Body of pancreas (tissue), 4 donors: ENCODE measurements at places on chromosomes 1 and 21.
A peak's percentile ranks its signal among the peaks of the same experiment; 100 is the strongest.

- DNase-seq = no peak
Measured at GRCh38 chr1:170221031-170221430, 75.3 kb downstream of the NTMT2 start.

- DNase-seq = no peak
Measured at GRCh38 chr1:157142765-157143423, 4.7 kb upstream of the ETV3 start.

DNA sequence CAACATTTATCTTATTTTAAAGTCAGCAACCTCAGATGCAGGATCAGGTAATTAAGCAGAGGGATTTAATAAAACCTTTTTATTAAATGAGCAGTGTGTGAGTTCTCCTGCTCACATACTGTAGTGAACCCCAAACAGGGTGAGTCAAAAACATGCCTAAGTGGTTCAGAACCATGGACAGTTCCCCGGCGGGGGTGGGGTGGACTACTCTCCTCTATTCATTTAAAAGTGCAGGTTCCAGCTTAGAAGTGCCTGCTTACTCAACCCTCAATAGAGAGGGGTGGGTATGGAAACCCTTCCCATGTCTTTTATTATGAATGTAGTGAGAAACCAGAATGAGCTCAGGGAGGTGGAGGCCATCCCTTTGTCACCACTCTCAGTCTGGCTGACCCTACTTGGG lies 397.9 kb downstream of the HHAT start:
- no peak for DNase-seq

DNA sequence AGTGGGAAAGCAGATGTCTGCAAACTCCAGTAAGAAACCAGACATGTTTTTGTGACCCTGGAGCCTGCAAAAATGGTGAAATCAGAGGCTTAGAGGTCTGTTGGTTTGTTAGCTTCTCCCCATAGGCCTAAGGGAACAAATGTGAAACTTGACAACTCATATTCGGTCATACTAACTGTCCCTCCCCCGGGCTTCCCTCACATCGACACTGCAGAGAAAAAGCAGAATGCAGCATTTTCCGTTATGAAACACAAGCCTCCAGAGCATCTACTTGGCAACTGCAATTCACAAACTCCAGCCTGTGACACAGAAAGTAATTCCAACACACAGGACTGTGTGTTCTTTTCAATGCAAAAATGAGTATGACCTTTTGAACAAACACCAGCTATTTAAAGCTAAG lies 3.7 kb downstream of the KCNA2 start:
- DNase-seq = peak; percentile 45

- DNase-seq = no peak
Measured at GRCh38 chr1:243267914-243268653, 12.2 kb downstream of the SDCCAG8 start.

DNA sequence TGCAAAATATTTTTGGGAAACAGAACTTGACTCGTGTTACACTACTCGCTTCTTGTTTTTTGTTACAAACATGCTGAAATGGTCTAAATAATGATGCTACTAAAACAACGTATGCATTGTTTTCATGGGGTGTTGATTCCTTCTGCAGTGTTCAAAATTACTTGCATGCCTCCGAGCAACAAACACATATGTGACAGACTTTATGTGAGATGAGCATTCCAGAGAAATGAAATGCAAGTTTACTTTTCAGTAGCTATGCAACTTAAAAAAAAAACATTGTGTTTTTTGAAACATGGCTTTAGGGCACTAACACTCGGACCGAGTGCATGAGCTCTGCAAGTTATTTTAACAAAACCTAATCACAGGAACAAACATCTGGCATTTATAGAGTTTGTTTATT lies 84.8 kb downstream of the CAMTA1 start:
- no peak for DNase-seq

DNA sequence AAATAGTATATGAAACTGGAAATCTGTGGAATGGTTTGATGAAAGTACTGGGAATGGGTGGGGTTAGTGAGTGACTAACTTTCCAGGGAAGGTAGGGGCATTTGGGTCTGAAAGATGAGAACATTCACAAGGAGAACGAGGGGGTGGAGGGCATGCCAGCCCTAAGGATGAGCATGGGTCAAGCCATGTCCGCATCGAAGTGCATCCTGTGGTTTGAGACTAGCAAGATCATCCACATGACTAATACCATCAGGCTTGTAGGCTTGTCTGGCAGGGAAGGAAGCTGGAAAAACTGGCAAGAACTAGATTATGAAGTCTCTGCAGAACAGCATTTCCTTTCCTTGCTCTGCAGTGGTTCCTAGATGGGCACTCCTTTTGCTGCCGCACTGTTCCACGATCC lies 70.4 kb upstream of the UBE2U start:
- no peak for DNase-seq

GRCh38 chr1:167671727-167672511 lies 41.9 kb downstream of the RCSD1 start:
- no peak for DNase-seq

DNA sequence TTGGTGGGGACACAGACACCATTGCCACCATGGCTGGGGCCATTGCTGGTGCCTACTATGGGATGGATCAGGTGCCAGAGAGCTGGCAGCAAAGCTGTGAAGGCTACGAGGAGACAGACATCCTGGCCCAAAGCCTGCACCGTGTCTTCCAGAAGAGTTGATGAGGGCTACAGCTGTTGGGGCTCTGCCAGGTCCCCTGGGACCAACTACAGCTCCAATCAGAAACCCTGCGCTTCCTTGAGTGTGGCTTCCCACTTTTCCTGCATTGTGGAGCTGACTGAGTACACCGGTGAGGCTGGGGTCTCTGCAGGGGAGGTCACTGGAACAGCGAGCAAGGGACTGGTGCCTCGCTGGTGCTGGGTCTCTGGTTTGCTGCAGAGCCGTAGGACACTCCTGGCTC lies 4.5 kb downstream of the ADPRS start:
- no peak for DNase-seq

DNA sequence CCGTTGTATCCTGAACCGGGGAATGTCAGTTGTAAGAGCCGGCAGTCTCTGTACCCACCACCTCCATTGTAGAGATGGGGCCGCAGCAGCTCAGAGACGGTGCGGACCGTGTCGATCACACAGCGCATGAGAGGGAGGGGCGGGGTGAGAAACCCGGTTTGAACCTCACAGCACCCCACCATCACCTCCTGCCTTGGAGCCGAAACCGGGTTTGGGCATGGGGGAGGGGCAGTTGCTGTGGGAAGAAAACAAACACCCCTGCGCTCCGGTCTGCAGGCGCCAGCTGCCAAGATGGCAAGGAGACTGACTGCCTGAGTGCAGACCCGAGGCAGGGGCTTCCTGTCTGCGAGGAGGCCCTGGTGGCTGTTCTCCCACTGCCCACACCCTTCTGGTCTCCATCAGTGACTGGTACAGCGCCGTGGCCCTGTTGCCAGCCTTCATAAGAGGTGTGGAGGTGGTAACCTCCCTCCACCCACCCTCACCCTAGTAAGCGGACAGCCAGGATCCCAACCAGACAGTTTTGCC lies 69.2 kb upstream of the SSBP3 start:
- DNase-seq = no peak

- DNase-seq = no peak
Measured at GRCh38 chr1:21861602-21862429, 49.8 kb downstream of the LDLRAD2 start.

DNA sequence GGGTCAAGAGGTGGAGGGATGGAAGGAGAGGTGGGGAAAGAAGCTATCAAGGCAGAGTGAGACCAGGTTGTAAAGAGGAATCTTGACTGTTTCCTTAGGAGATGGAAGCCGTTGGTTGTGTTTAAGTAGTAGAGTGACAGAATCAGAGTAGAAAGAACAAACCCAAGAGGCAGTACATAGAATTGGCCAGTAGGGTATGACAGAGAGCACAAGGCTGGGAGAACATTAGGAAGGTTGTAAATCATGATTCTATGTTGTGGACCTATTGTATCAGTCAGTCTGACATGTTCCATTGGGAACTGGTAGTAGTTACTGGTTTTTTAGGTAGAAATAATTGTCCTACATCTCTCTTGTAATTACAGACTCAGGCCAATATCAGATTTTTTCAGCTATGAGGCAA lies 486.9 kb upstream of the USP24 start:
- no peak for DNase-seq

- DNase-seq = no peak
Measured at GRCh38 chr1:17023573-17023972, 11.8 kb upstream of the ATP13A2 start.
